Tongue (tissue), 3 donors: ENCODE measurements at places on chromosomes 6 and 20. TPM values are rescaled to one million over a fixed set of nuclear protein-coding genes. Genes with fewer than 3 reads are reported as not detected.

KHDC1 gene
- total RNA-seq: 3.2 TPM

SLC22A16 gene
- 1.3 TPM for total RNA-seq

ALDH8A1 gene
- total RNA-seq: not detected

CTCFL gene
- total RNA-seq: not detected

CBLN4 gene
- total RNA-seq: not detected

PROKR2 gene
- total RNA-seq: not detected

NCOA5 gene
- total RNA-seq: 32.4 TPM

PBOV1 gene
- total RNA-seq: not detected

CYP21A2 gene
- total RNA-seq: 1.0 TPM

TFAP2D gene
- total RNA-seq: not detected

OR12D3 gene
- not detected for total RNA-seq

COL9A3 gene
- 28.1 TPM for total RNA-seq

ZNF334 gene
- total RNA-seq: 6.7 TPM

POM121L2 gene
- total RNA-seq: not detected

ULBP2 gene
- not detected for total RNA-seq

HAO1 gene
- not detected for total RNA-seq

DPPA5 gene
- not detected for total RNA-seq

SYCP2L gene
- 1.5 TPM for total RNA-seq

BNIP5 gene
- not detected for total RNA-seq

FAM209B gene
- total RNA-seq: not detected
